ENCODE measurements at places on chromosomes 5 and 9. TPM values are rescaled to one million over a fixed set of nuclear protein-coding genes. Genes with fewer than 3 reads are reported as not detected.

VAV2 gene
- 33.2 TPM for total RNA-seq

STK32A gene
- total RNA-seq, result 1.2 TPM

ZNF189 gene
- total RNA-seq, result 10.6 TPM

PRRX2 gene
- total RNA-seq, result 25.5 TPM

F2R gene
- 16.6 TPM for total RNA-seq

ENTREP1 gene
- 1.1 TPM for total RNA-seq

CAMK4 gene
- total RNA-seq, result 10.2 TPM

FREM1 gene
- 0.12 TPM for total RNA-seq

PCDHGA4 gene
- not detected for total RNA-seq

HIGD2A gene
- total RNA-seq, result 130 TPM

TMEM174 gene
- total RNA-seq, result not detected

ARAP3 gene
- 15.1 TPM for total RNA-seq

PBX3 gene
- total RNA-seq, result 13.5 TPM

SLC6A19 gene
- total RNA-seq, result not detected

MSX2 gene
- total RNA-seq, result 11.3 TPM

RMI1 gene
- total RNA-seq, result 26.8 TPM

SELENOP gene
- 11.4 TPM for total RNA-seq

SUSD3 gene
- total RNA-seq, result 11.3 TPM

NSG2 gene
- not detected for total RNA-seq

TMOD1 gene
- 4.4 TPM for total RNA-seq

ZFP2 gene
- total RNA-seq, result 0.57 TPM

LCN15 gene
- 0.76 TPM for total RNA-seq

TRIM7 gene
- total RNA-seq, result 30.2 TPM

MVB12B gene
- total RNA-seq, result 10.9 TPM

BNIP1 gene
- 18.6 TPM for total RNA-seq

UBE2QL1 gene
- not detected for total RNA-seq

AQP7 gene
- 0.96 TPM for total RNA-seq

CYSRT1 gene
- 4.3 TPM for total RNA-seq

LECT2 gene
- not detected for total RNA-seq

SERF1A gene
- 3.7 TPM for total RNA-seq

IFNA21 gene
- total RNA-seq, result not detected

SPATA31C1 gene
- not detected for total RNA-seq

LCN10 gene
- total RNA-seq, result not detected

ARHGEF28 gene
- 6.1 TPM for total RNA-seq

CYLC2 gene
- not detected for total RNA-seq

CKMT2 gene
- total RNA-seq, result not detected

TOMM5 gene
- total RNA-seq, result 161 TPM

FBXW11 gene
- total RNA-seq, result 52.0 TPM

SMIM15 gene
- total RNA-seq, result 83.9 TPM

PCDHB10 gene
- total RNA-seq, result not detected

STPG3 gene
- total RNA-seq, result not detected

C5orf58 gene
- total RNA-seq, result not detected

FKBP15 gene
- total RNA-seq, result 13.8 TPM

IL11RA gene
- total RNA-seq, result 10.6 TPM

SMIM33 gene
- not detected for total RNA-seq

STOML2 gene
- 245 TPM for total RNA-seq

MCIDAS gene
- 6.4 TPM for total RNA-seq

OR1J2 gene
- not detected for total RNA-seq

PCDHGB5 gene
- total RNA-seq, result 0.15 TPM

PCDHA5 gene
- total RNA-seq, result not detected

SPAAR gene
- not detected for total RNA-seq

MACROH2A1 gene
- 218 TPM for total RNA-seq

NKD2 gene
- total RNA-seq, result 20.4 TPM

PNPLA7 gene
- 1.8 TPM for total RNA-seq

F2RL2 gene
- total RNA-seq, result 0.07 TPM

FBP1 gene
- 0.42 TPM for total RNA-seq

ANXA6 gene
- total RNA-seq, result 71.9 TPM

MLANA gene
- not detected for total RNA-seq
